ENCODE measurements at places on chromosomes 6 and 20.

DNA sequence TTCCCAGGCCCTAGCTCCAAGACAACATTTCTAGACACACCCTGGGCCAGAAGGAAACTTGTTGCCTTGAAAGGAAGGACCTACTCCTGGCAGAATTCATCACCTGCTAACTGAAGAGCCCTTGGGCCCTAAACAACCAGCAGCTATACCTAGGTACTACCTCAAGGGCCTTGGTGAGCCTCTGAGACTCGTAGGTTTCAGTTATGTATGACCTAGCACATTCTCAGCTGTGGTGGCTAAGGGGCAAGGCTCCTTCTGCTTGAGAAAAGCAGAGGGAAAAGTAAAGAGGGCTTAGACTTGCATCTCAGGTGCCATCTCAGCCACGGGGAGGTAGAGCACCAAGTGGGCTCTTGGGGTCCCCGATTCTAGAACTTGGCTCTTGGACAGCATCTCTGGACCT lies 132.3 kb upstream of the NHSL1 start:
- DNase-seq: no peak

DNA sequence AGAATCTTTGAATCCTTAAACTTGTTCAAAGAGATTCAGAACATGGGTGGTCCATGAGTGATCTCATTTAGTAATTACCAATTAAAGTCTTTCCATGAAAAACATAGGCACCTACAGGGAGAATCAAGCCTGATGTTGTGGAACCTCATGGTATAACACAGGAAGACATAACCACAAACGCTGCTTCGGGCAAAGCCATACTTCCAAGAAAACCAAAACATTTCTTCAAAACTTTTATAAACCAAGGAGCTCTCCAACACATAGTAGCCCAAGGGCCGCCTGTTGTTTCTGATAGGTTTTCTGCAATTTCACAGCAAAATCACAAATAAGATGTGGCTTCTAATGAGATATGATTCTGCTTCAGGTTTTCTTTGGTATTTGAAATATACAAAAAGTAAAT lies 2.5 kb downstream of the CHD6 start:
- DNase-seq: no peak

GRCh38 chr20:34085544-34086040 lies 26.5 kb downstream of the EIF2S2 start:
- DNase-seq: no peak

DNA sequence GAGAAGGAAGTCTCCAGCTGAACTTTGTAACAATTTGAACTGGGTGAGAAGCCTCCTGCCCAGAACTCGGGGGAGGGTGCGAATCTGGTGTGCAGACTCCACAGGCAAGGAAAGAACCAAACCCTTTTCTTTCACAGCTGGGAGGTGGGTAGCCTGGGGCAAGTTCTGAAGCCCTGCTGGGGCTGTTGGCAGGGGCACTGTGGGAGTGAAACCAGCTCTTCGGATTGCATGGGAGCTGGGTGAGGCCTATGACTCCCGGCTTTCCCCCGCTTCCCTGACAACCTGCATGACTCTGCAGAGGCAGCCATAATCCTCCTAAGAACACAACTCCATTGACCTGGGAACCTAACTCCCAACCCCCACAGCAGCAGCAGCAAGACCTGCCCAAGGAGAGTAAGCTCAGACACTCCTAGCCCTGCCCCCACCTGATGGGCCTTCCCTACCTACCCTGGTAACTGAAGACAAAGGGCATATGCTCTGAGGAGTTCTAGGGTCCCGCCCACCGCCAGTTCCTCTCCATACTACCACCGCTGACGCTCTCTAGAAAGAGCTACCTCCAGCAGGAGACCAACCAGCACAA lies 37.5 kb downstream of the SOD2 start:
- DNase-seq: no peak

- no peak for DNase-seq
Observed at GRCh38 chr20:46838011-46838410, 56.6 kb upstream of the EYA2 start.

- no peak for DNase-seq
Observed at GRCh38 chr6:167568407-167569024, 243.6 kb downstream of the TTLL2 start.

DNA sequence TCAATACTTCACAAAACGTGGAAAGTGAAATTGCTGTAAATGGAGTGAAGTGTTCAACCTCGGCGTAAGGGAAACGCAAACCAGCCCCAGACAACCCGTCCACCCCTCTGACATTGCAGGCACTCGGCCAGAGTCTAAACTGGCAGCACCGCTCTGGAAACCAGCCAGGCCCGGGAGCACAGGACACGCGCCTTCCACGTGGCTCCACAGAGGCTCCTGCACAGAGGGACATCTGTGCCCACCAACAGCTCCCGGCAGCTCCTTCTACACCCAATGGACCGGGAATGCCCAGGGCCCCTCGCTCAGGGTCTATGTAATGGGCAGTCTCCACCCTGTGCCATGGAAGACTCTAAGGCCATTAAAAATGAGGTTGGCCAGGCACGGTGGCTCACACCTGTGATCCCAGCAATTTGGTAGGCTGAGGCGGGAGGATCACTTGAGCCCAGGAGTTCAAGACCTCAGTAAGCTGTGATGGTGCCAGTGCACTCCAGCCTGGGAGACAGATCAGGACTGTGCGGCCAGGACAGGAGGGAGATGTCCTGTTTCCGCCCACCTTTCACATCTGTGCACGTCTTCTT lies 3.4 kb upstream of the HELZ2 start:
- DNase-seq: no peak

DNA sequence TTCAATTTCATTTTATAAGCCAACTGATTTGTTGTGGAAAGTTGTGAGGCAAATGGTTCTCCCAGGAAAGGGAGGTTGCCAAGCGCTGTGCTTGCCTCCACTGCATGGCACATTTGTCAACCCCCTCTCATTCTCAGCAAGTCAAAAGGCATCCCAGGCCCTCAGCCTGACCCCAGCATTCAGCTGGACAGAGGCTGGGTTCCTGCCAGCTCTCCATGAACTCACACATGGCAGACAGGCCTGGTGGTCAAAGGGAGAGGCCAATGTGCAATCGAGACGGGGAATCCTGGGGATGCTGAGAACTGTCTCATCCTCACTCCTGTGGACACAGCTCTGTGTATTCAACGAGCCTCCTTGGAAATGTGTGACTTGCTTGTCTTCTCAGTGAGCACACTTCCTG lies 106.0 kb upstream of the CDH4 start:
- no peak for DNase-seq
